ENCODE measurements at places on chromosomes 5 and 9.

GRCh38 chr9:30280229-30280900, 2104.1 kb upstream of the ACO1 start:
- no peak for DNase-seq

DNA sequence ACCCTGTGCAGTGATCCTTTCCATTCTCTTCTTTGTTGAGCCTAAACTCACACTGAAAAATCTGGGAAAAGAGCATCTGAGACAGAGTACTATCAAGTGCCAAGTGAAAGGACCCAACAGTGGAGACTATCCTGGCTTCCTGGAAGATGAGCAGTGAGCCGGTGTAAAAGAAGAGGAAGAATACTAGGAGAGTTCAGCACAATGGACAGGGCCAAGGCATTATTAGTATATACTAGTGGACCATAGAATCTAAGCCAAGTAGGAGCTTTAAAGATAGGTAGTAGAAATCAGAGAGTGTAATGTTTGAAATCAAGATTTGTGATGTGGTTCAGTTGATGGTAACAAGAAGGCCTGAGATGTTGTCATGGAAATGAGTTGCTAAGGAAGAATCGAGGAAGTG, 140.8 kb downstream of the CAMK4 start:
- no peak for DNase-seq

GRCh38 chr5:66972004-66972403, 224.6 kb downstream of the CD180 start:
- DNase-seq: no peak

DNA sequence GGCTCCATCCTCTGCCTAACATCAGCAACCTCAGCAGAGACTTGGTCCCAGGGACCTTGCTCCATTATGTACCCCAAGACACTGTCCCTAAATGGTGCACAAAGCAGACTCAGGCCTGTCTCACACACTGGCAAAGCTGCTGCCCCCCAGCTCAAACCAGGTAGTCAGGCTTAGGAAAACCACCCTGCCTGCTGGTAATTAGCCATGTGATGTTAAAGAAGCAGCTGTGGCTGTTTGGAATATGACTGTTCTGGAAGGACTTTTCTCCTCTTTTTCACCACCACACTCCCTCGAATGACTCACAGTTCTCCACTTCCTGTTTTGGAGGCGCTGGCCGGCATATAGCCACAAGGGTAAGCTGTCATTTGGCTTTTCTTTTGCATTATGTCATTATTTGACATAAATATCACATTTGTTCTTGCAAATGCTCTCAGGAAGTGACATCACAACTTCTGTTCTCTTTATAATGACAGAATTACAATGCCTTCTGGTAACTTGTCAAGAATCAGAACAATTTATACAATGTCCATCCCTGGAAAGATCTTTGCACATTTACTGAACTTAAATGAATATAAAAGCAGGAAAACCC, 113.9 kb downstream of the SUSD1 start:
- DNase-seq: no peak

- DNase-seq: no peak
Observed at GRCh38 chr5:175382171-175382570, 61.8 kb downstream of the DRD1 start.

Data from Caco-2 (cell line).